GM23248 (cell line): ENCODE measurements at places on chromosomes 3 and 15. TPM values are rescaled to one million over a fixed set of nuclear protein-coding genes. Genes with fewer than 3 reads are reported as not detected.

PRICKLE2 gene
- 19.6 and 24.8 TPM in 2 replicates for total RNA-seq

MED12L gene
- 0.13 and 0.32 TPM in 2 replicates for total RNA-seq

RASL12 gene
- total RNA-seq: not detected in 2 replicates

SLC22A13 gene
- total RNA-seq: 0.38 and 0.86 TPM in 2 replicates

RAD51 gene
- total RNA-seq: 5.1 and 7.1 TPM in 2 replicates

RBM15B gene
- total RNA-seq: 21.2 and 21.6 TPM in 2 replicates

- no peaks in the 10 kb centered on the region for H3K27me3 ChIP-seq
- DNase-seq: no peak
- no peak overlapping the region for H3K4me3 ChIP-seq
Observed at GRCh38 chr3:32437896-32438295, 46.2 kb downstream of the CMTM7 start.

- no peak overlapping the region for H3K27ac ChIP-seq
- H3K4me1 ChIP-seq: no peaks in the 10 kb centered on the region
- H3K36me3 ChIP-seq: no peaks in the 10 kb centered on the region
- no peak for DNase-seq
- no peak overlapping the region for H3K4me3 ChIP-seq
- H3K27me3 ChIP-seq: no peaks in the 10 kb centered on the region
Observed at GRCh38 chr3:138587374-138587773, 6.7 kb downstream of the CEP70 start.

DNA sequence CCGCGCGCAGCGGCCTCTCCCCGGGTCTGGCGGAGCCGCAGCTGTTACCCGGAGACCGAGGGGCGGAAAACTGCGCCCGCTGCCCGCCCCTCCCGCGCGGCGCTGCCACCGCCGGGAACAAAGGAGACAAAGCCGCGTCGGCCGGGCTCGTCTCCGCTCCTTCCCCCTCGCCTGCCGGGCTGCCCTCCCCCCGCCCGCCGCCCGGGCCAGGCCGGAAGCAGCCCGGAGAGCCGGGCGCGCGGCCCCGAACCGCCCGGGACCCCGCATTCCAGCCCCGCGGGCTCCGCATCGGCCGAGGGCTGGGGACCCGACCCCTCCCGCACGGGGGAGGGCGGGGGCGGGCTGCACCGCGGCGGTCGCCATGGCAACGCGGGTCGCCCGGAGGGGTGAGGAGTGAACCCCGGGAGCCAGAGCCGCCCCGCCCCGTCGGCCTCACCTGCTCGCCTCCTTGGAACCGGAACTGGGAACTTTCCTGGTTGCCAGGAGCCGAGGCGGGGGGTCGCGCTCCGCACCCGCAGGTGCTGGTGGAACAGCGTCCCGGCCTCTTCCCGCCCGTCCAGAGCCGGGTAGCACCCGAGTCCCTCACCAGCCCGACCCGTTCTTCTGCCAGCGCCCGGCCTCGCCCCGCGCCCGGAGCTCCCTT, 448 bp downstream of the PLXNB1 start:
- H3K27ac ChIP-seq: no peak overlapping the region
- no peaks in the 10 kb centered on the region for H3K27me3 ChIP-seq
- peak; percentile 64 for DNase-seq
- H3K36me3 ChIP-seq: no peaks in the 10 kb centered on the region

GRCh38 chr3:95408464-95408862, 1345.6 kb downstream of the NSUN3 start:
- no peak overlapping the region for H3K27ac ChIP-seq
- DNase-seq: no peak

DNA sequence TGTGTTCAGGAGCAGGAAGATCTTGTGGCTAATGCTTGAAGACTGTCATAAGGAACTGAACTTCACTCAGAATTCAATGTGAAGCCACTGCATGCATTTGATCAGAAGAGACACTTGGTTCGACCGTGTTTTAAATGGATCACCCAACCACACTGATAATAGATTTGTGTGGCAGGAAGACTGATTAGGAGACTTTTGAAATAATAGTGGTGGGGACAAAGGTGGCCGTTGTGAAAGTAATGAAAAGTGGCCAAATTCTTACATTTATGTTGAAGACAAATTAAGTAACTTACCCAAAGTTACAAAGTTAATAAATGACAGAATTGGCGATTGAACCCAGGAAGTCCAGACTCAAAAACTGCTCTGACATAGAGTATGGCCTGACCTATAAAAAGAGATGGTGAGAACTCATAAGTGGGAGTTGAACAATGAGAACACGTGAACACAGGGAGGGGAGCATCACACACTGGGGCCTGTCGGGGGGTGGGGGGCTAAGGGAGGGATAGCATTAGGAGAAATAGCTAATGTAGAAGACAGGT, 286.9 kb upstream of the DNAJC19 start:
- no peak overlapping the region for H3K27ac ChIP-seq
- H3K4me1 ChIP-seq: no peaks in the 10 kb centered on the region
- DNase-seq: no peak
- no peak overlapping the region for H3K4me3 ChIP-seq
- H3K27me3 ChIP-seq: no peaks in the 10 kb centered on the region

DNA sequence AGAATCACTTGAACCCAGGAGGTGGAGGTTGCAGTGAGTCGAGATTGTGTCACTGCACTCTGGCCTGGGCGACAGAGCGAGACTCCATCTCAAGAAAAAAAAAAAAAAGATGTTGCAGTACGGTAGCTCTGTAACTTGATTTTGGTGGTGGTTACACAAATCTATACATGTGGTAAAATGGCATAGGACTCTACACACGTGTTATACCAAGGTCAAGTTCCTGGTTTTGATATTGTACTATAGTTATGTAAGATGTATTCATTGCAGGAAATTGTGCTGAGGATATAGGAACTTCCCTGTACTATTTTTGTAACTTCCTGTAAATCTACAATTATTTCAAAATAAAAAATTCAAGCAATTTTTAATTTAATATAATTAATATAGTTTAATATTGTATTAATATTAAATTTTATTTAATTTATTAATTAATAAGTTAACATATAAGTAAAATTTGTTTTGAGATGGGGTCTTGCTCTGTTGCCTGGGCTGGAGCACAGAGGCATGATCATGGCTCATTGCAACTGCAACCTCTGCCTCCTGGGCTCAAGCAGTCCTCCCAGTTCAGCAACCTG, 9.9 kb downstream of the MYD88 start:
- H3K27ac ChIP-seq: no peak overlapping the region
- no peak overlapping the region for H3K4me3 ChIP-seq
- H3K36me3 ChIP-seq: no peaks in the 10 kb centered on the region
- DNase-seq: no peak

DNA sequence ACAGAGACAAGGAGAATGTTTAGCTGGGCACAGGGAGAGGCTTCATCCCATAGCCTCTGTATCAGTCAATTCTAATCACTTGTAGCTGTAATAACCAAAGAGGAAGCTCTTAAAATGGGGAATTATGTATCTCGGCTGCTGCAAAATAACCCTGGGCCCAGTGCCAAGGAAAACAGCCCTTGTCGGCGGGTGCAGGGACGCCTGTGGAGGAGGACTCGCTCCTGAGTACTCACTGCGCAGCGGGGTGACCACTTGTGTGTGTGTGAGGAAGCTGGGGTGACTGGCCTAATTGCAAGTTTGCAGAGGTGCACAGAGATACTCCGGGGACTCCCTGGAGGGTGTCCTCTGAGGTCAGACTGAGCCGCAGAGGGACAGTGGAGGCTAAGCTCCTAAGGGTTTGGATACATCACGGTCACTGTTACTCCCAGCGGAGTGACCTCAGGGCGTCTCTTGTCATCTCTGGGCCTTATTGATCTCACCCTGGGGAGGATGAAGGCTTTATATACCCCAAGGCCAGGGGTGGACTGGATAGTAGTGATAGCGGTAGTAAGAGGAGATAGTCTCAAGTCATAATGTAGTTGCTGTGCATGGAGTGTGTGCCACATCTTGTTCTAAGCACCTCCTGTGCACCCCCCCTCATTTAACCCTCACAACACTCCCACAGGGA, 37.2 kb downstream of the SLC6A6 start:
- H3K4me3 ChIP-seq: no peak overlapping the region
- no peak for DNase-seq
- H3K4me1 ChIP-seq: peaks cover 10% of the 10 kb centered on the region
- H3K27ac ChIP-seq: no peak overlapping the region
- no peaks in the 10 kb centered on the region for H3K36me3 ChIP-seq
- H3K27me3 ChIP-seq: no peaks in the 10 kb centered on the region

- peak overlapping the region; percentile 53 for H3K4me3 ChIP-seq
- DNase-seq: peak; percentile 68
- no peaks in the 10 kb centered on the region for H3K36me3 ChIP-seq
- H3K27ac ChIP-seq: no peak overlapping the region
- peaks cover 3% of the 10 kb centered on the region; the same call in 1 of the 2 replicates for H3K27me3 ChIP-seq
Observed at GRCh38 chr3:75906555-75907112, 121.3 kb upstream of the ZNF717 start.

DNA sequence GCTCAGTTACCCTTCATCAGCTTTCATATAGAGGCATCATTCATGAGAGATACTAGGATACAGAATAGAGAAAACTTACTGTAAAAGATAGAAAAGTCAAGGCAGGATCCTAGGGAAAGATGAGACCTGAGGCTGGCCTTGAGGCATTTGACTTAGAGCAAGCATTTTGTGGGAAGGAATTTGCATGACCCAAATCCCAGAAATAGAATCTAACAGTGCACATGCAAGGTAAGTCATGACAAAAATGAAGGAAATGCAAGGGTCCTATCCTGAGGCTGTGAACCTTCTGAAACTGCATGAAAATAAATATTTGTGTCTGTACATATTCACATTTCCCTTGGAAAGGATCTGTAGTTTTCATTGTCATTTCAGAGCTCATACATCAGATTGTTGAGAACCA, 122.3 kb downstream of the HCN4 start:
- H3K27me3 ChIP-seq: no peaks in the 10 kb centered on the region
- H3K4me1 ChIP-seq: no peaks in the 10 kb centered on the region
- H3K27ac ChIP-seq: no peak overlapping the region
- H3K36me3 ChIP-seq: no peaks in the 10 kb centered on the region
- no peak overlapping the region for H3K4me3 ChIP-seq

DNA sequence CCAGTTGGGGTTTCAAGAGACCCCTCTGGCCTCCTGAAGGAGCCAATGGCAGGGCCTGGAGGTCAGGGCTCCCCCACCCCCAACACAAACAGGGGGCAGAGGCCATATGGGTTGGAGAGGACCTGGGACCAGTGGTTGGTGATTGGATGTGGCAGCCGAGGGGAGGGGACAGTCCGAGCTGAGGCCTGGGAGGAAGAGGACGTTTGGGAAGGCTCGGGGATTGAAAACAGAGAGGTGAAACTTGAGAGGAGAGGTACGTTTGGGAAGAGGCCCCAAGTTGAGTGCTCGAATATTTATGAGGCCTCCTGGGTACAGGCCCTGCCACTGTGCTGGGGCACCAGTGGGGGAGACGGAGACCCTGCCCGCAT, 53.7 kb downstream of the DNAJB8 start:
- peaks cover 10% of the 10 kb centered on the region for H3K4me1 ChIP-seq
- H3K4me3 ChIP-seq: no peak overlapping the region
- H3K27me3 ChIP-seq: no peaks in the 10 kb centered on the region
- no peaks in the 10 kb centered on the region for H3K36me3 ChIP-seq
- no peak overlapping the region for H3K27ac ChIP-seq

DNA sequence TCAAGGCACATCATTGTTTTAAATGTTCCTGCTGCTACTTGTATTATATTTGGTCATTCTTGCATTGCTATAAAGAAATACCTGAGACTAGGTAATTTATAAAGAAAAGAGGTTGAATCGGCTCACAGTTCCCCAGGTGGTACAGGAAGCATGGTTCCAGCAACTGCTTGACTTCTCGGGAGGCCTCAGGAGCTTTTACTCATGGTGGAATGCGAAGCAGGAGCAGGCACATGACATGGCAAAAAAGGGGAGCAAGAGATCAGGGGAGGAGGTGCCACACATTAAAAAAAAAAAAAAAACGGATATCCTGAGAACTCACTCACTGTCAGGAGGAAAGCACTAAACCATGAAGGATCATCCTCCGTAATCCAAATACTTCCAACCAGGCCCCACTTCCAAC, 286.9 kb upstream of the PLSCR5 start:
- no peak overlapping the region for H3K27ac ChIP-seq
- no peak for DNase-seq
- H3K27me3 ChIP-seq: no peaks in the 10 kb centered on the region
- H3K4me3 ChIP-seq: no peak overlapping the region
- peaks cover 22% of the 10 kb centered on the region for H3K4me1 ChIP-seq

DNA sequence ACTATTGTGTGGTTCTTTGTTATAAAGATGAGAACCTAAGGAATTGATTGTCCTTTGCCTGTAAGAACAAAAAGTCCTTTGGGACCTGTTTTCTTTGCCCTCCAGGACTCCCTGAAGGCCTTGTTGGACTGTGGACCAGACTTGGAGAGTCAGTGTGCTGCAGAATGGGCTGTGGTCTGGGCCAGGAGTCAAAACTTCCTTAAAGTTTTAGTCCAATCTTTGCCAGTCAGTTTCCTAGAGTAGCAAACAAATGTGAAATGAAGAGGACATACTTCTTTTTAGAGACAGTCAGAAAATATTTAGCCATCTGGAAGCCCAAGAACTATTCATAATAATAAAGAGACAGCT, 45.4 kb downstream of the PDE8A start:
- no peak for DNase-seq
- no peak overlapping the region for H3K27ac ChIP-seq
- no peaks in the 10 kb centered on the region for H3K36me3 ChIP-seq
- peaks cover 32% of the 10 kb centered on the region for H3K4me1 ChIP-seq
- no peak overlapping the region for H3K4me3 ChIP-seq
